ENCODE measurements at places on chromosomes 7 and 10.

GRCh38 chr7:38686888-38687287, 55.7 kb upstream of the AMPH start:
- DNase-seq, result no peak

DNA sequence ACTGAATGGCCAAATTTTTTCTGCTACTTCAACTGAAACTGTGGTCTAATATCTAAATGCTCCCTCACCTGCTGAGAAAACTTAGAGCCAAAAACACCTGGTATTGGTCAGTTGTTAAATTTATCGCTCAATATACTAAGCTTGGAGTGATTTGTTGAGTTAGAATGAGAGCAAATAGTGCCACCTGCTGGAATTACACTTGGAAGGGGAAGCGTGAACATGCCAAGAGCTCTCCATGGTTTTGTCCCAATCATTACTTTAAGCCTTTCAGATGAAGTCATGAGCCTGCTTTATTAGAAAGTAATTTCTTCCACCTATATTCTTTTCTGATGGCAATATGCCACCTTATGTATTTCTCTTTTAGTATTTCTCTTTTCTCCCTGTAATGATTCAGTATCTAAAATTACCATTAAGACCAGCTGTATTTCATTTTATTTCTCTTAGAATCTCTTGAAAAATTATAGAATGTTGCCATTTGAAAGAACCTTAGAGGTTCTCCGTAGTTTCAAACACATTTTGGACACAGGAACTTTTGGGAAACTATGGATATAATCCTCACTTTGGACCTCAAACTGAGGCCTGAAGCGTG, 447.8 kb upstream of the C7orf33 start:
- DNase-seq, result peak; percentile 35

GRCh38 chr7:127751490-127752448, 99.8 kb downstream of the SND1 start:
- DNase-seq, result no peak

DNA sequence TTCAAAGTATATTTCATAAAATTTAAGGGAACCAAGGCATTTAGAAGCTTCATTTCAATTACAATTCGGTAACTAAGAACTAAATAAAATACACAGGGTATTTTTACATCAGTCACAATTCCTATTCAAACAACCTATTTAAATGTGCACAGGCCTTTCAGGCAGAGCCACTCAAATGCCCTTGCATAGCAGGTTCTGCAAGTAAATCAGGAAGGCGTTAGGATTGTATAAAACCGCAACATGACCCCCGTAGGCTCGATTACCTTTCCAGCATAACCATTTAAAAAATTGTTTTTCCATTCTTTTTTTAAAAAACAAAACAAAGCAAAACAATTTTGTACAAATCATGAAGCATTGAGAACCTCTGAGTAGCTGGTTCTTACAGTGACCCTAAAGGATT, 289.9 kb upstream of the SP8 start:
- DNase-seq, result no peak

GRCh38 chr7:84105586-84105985, 89.0 kb downstream of the SEMA3A start:
- DNase-seq, result no peak

GRCh38 chr7:138477581-138477980, 17.5 kb downstream of the TRIM24 start:
- DNase-seq, result no peak

DNA sequence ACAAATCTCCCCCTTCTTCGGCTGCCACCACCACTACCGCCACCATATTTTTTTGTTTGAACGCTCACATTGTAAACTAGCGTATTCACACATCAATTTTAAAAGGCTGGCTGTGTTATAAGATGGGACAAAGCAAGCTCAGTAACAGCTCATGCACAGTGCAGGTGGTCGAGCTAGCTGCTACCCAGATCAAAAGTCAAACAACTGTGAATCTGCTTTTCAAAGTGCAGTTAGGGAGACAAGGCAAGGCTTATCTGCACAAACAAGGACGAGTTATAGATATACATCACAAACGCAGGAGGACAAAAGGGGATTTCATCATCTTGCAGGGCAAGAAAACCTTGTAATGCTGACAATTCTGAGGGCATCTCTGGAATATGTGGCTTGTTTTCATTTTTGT, 231.6 kb downstream of the VTI1A start:
- DNase-seq, result no peak

- DNase-seq, result no peak
Observed at GRCh38 chr7:70704831-70705346, 427.1 kb upstream of the GALNT17 start.

DNA sequence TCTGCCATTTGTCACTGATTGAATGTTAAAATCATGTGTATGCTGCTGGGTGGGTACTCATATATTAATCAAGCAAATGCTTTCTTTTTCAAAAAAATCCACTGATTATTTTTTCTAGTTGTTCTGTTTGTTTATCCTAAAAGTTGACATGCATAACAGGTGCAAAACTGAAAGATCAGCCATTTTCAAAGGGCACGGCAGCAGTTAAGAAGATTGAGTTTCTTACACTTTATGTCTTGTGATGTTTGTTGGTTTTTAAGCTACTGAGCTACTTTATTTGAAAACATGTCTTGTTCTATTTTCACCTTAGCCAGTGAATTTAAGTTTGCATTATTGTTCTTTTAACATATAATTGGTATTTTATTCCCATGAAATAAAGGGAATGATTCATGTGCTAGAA, 45.8 kb downstream of the PPP1R3A start:
- DNase-seq, result no peak

DNA sequence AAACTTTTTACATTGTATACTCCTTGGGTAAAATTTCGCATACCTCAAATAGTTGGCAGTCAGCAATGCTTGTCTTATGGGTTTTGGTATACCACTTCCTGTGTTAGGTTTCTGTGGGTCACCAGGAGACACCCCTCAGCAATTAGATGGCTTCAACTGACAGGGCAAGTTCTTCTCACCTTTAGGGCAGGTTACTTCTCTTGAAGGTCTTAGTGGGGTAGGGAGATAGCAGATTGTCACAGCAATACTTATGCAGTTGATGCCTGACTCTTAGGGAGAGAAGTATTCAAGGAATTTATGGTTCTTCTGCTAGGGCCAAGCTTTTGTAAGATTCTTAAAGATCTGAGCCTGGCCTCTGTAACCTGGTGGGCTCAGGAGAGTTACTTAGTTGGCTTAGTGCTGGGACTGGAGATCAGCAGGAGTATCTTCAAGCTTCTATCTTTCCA, 42.9 kb downstream of the MKLN1 start:
- DNase-seq, result no peak

- DNase-seq, result no peak
Observed at GRCh38 chr10:132395704-132396493, 1.1 kb upstream of the PWWP2B start.

GRCh38 chr7:51190969-51191368, 125.6 kb downstream of the COBL start:
- no peak for DNase-seq

DNA sequence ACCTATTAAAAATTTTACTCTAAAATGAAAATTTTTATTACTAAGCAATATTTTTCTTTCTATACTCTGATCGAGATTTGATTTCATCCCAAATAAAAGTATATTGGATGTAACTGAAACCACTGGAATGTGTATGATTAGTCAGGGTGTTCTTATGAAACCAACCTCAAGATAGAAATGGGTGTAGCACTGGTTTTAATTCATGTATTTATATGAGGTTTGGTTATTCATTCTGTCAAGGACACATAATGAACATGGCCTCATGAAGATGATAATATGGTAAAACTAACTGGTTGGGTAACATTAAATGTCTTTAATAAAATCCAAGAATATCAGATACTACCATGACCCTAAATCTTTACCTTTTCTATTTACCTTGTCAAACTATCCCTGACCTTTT, 197.7 kb downstream of the SEMA3A start:
- DNase-seq, result no peak

- DNase-seq, result no peak
Observed at GRCh38 chr7:55099066-55099820, 80.4 kb downstream of the EGFR start.

DNA sequence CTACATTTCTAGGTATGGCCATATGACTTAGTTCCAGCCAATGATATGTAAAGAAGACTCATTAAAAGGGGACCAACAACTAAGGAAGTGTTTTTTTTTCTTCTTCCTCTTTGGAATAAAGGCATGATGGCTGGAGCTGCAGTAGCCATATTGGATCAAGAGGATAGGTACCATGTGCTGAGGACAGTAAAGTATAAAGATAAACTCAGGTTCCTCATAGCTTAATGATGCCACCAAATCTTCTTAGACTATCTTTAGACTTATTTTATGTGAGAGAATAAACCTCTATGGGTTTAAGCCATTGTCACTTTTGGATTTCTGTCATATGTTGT, 85.3 kb downstream of the ANLN start:
- DNase-seq, result no peak

GRCh38 chr10:86960003-86960862, 1.8 kb downstream of the SNCG start:
- no peak for DNase-seq

- DNase-seq, result no peak
Observed at GRCh38 chr10:10489805-10490571, 527.7 kb upstream of the CELF2 start.

DNA sequence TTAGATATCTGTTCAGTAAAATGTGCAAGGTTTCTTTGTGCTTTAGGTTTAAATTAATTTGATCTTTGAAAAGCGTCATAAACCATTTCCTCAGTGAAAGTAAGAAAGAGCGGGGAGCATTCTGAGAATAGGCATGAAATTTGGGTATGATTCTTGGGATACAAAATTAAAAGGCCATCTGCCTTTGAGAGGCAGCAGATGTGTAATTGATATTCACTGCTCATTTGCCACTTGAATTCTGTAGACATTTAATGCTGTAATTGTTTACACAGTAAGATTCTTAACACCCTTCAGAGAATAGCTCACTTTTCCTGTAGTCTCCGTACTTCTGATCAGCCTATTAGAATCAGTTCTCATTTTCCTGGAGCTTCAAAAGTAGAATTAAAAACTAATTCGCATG, 18.7 kb downstream of the FRMD4A start:
- DNase-seq, result peak; percentile 87

DNA sequence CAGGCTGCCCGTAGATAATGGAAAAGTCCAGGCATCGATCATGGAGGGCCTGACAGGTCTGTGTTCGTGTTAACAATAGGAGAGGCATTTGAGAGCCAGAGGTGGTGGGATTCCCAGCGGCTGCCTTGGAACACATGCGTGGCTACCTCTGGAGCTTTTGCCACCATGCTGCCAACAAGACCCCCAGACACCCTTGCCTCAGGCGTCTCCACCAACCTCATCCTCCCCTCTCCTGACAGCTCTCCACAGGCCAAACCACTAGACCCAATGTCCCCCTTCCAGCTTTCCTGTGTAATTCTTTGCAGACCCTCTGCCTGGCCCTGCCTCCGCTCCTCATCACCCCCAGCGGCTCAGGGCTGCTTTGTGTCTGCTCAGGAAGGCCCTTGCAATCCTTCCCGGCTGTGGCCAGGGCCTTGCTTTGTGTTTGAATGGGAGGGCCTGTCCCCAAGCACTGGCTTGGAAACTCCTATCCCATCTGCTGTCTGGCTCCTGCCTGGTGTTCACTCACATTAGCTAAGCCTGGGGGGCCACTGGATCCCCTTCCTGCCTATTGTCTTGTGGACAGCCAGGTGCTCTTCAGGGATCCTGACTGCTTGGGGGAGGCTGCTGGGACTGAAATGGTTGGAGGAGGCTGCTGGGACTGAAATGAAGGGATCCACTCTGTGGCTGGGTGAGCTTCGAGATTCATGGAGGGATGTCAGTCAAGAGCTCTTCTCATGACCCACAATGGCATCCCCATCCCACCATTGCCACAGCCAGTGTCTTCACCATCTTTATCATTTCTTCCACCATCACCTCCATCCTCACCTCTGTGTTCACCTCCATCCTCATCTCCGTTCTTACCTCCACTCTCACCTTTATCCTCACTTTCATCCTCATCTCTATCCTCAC, 60.8 kb upstream of the ELN start:
- DNase-seq, result no peak

DNA sequence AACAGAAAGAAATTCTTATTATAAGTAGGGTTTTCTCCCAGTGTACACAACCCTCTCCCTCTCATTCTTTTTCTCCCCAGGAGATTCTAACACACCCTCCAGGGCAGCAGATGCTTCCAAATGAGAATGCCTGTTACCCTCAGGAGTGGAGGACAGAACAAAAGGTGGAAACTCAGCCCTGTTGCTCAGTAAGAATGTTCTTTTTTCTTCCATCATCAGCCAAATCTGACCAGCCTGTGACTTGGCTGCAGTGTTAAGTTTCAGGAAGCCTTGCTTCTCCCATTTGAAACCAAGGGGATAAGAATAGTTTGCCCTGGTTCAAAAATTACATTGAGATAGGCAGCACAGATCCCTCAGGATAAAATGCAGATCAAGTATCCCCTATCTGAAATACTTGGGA, 77.5 kb upstream of the EEPD1 start:
- DNase-seq, result no peak

- DNase-seq, result no peak
Observed at GRCh38 chr7:2255145-2256139, 13.4 kb downstream of the NUDT1 start.

DNA sequence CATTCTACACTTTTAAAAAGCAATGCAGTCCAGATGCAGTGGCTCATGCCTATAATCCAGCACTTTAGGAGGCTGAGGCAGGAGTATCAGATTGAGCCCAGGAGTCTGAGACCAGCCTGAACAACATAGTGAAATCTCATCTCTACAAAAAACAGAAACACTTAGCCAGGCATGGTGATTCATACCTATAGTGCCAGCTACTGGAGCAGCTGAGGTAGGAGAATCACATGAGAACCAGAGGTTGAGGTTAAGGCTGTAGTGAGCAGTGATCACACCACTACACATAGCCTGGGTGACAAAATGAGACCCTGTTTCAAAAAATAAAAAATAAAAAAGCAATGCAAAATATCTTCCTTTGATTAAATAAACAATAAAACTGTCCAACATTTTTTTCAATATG, 205.2 kb downstream of the GRM8 start:
- DNase-seq, result no peak

- DNase-seq, result peak; percentile 14
Observed at GRCh38 chr10:58921421-58921855, 255.0 kb upstream of the PHYHIPL start.
